ENCODE measurements at places on chromosomes 4 and X. TPM values are rescaled to one million over a fixed set of nuclear protein-coding genes. Genes with fewer than 3 reads are reported as not detected.
A peak's percentile ranks its signal among the peaks of the same experiment; 100 is the strongest.

DNA sequence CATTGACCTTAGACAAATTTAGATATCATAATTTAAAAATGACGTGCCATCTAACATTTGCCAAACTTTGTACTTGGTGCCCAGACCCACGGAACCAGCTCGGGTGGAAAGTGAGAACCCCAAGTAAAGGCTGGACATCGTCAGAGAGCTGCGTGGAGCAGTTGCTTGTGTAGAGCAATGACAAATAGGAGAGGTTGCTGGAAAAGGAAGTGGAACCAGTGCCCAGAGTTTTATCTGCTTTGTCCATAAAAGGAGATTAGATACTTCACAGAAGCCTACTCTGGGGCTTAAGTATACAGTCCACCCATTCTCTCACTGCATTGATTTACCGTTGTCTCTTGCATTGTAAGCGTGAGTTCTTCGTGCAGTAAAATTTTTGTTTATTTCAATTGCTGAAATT is 5.4 kb upstream of the TBC1D1 start:
- no peak for DNase-seq

DNA sequence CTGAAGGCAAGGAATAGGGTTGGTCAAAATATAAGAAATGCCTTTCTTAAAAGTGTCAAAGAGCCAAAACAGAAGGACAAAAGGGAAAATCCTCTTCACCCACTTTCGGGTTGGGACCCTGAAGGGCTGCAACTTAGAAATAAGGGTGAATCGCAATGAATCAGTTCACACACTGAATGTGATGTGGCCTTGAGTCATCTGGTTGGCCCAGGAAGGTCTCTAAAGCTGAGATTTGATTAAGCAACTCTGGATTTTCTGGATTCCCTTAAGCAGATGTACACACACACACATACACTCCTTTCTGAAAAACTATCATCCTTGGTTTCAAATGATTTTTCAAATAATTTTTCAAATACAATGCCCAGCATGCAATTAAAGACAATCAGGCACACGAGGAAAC is 13.1 kb downstream of the TAB3 start:
- DNase-seq, result no peak

DNA sequence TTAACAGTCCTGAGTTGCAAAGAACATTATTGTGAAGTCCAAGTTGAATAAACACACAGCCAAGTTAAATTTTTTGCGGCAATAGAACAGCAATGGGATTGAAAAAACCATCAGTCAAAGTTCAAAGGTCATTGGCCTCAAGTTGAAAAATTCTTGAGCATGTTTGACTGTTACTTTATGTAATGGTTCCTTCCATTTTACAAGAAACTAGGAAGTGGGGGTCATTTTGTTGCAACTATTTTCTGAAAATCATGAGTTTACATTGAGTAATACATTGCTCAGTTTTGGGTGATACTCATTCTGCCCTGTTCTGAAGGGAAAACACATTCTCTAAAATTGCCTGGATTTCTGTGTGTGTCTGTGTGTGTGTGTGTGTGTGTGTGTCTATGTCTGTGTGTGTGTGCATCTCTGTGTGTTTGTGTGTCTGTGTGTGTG is 5.2 kb upstream of the IRF2 start:
- no peak for DNase-seq

DNA sequence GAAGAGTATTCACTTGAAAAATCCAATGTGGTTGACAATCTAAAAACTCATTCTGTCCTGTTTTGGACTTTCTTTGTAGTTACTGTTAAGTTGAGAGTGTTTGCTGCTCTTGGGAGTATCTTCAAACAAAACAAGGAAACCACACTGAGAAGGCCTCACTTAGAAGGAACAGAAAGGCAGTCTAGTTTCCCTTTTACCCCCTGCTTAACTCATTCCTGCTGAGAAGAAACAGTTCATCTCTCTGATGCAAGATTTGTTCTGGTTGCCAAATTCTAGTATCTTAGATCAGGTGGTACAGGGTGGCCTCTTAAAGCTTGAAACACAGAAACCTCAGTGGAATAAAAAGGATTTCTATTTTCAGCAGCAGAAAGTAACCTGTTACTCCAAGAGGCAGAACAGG is 41.4 kb downstream of the GUCY2F start:
- no peak for DNase-seq

GRCh38 chr4:46254788-46255187 is 130.9 kb upstream of the GABRG1 start:
- DNase-seq, result no peak

DNA sequence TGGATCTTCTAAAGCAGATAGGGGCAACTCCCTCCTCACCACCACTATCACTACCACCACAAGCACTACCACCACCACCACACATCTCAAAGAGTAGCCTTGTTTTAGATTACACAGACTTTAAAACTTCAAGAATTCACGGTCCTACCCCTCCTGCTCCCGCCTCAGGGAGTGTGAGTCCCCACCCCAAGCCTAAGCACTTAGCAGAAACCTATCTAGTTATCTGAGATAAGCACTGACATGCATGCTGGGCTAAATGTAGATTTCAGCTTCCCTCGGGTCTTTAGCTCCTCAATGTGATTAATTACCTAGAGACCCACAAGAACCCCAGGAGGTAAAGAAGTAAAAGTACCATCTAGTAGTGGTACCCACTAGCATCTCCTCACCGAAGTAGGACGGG is 775 bp downstream of the AMOT start:
- DNase-seq, result peak; percentile 8

GRCh38 chr4:158211222-158211621 is 936 bp downstream of the TMEM144 start:
- no peak for DNase-seq

- DNase-seq, result no peak
These were observed 523.4 kb downstream of the FAT4 start for GRCh38 chr4:125838202-125838601.

- DNase-seq, result no peak
These were observed 85.2 kb upstream of the PDHA2 start for GRCh38 chr4:95754667-95755066.

GRCh38 chr4:67581208-67581857 is 22.8 kb downstream of the STAP1 start:
- DNase-seq, result peak; percentile 61

DNA sequence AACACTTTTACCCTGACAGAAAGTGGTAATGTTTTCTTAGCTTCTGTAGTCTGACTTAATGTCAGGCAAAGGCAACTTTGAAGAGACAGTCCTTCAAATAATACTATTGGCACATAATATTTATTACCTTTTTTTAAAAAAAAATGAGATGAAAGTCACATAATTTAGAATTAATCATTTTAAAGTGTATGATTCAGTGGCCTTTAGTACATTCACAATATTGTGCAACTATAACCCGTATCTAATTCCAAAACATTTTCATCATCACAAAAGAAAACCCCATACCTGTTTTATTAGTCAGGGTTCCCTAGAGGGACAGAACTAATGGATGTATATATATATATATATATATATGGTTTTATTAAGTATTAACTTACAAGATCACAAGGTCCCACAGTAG is 94.8 kb upstream of the TEX13A start:
- DNase-seq, result no peak

- DNase-seq, result no peak
These were observed 12.3 kb downstream of the LRP2BP start for GRCh38 chr4:185383451-185383850.

- DNase-seq, result no peak
These were observed 54.4 kb downstream of the SOD3 start for GRCh38 chr4:24849756-24850155.

- DNase-seq, result no peak
These were observed 30.3 kb downstream of the SLC16A2 start for GRCh38 chrX:74451450-74452198.

DNA sequence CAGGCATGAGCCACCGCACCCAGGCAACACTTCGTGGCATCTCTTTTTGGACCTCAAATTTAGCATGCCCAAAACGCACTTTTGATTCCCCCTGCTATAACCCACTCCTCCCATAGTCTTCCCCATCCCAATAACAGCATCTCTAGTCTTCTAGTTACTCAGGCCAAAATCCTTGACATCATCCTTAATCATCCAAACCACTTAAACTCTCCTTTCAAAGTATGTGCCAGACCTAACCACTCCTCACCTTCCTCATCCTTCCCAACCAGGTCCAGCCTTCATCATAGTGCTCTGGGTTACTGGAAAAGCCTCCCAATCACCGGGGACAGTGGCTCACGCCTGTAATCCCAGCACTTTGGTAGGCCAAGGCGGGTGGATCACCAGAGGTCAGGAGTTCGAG is 41.9 kb downstream of the AFAP1 start:
- no peak for DNase-seq

DNA sequence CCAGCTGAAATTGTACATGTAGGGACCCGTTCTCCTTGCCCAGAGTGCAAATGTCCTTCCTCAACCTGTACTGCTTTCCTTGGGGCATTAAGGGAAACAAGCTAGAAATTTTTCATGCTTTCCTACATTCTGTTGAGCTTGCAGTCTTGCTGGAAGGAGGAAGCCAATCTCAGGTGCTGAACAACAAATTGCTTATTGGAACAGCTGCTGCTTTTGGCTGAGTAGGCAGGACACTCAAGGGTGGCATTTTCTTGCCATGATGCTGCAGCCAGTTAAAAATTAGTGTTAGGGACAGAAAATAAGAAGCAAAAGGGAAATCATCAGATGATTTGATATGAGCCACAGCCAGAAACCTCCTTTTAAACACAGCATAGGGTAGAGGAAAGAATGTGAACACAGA is 223.7 kb downstream of the QDPR start:
- no peak for DNase-seq

The PHKA1 gene
- total RNA-seq, result 4.8 TPM

The MAOB gene
- under 0.01 TPM for total RNA-seq

The ENAM gene
- not detected for total RNA-seq

The MAGEA3 gene
- not detected for total RNA-seq

The LDB2 gene
- total RNA-seq, result under 0.01 TPM

The HELQ gene
- 14.0 TPM for total RNA-seq

The ZNF630 gene
- 1.3 TPM for total RNA-seq

The SGMS2 gene
- 5.4 TPM for total RNA-seq

The UGT2A3 gene
- total RNA-seq, result not detected

Data from hematopoietic multipotent progenitor cell (in vitro differentiated cells).